ENCODE measurements at places on chromosomes 2 and 18.

- no peak for DNase-seq
Measured at GRCh38 chr2:231679908-231680284, 28.4 kb upstream of the PTMA start.

DNA sequence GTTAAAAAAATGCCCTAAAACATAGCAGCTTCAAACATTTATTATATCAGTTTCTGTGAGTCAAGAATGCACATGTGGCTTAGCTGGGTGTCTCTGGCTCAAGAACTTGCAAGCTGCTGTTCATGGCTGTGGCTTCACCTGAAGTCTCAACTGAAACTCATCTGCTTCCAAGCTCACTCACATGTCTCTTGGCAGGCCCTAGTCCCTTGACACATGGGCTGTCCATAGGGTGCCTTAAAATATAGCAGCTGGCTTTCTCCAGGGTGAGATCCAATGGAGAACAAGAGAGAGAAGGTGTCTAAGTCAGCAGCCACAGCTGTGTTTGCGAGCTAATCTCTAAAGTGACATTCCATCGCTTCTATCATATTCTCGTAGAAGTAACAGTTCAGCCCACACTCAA, 152.8 kb downstream of the DSEL start:
- DNase-seq, result no peak

DNA sequence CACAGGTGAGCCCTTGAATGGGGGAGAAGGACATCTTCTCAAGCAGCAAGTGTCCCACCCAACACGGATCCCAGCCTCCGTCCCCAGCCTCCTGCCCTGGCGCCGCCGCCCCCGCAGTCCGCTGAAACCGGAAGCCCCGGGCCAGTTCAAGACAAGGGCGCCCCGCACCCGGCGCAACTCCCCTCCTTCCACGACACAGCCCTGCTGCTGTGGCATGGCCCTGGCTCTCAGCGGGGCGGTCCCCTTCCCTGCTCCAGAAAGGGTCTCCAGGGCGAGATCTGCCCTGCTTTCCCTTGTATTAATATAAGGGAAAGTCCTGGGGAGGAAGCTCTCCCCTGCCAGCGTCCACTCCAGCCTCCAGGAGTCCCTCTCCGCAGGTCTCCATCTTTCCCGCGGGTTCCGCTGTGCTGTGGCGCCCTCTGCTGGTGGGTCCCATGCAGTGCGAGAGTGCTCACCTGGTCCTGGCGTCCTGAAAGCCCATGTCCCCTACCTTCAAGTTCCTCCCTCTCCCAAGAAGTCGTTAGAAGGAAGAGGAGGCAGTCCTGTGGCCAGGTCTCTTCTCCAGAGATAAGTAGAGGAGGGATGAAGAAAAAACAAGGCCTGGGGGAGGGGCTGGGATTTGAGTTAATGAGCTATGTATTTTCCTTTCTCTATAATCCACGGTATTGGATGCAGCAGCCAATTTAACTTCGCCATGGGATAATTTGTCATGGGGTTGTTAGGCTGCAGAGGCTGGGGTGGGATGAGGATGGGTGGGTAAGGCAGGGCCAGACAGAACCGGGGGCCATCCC, 176.0 kb downstream of the SMAD2 start:
- peak; percentile 12 for DNase-seq

- no peak for DNase-seq
Measured at GRCh38 chr2:27828305-27828704, 56.8 kb downstream of the MRPL33 start.

- DNase-seq, result no peak
Measured at GRCh38 chr18:3284501-3284900, 22.6 kb downstream of the MYL12B start.

DNA sequence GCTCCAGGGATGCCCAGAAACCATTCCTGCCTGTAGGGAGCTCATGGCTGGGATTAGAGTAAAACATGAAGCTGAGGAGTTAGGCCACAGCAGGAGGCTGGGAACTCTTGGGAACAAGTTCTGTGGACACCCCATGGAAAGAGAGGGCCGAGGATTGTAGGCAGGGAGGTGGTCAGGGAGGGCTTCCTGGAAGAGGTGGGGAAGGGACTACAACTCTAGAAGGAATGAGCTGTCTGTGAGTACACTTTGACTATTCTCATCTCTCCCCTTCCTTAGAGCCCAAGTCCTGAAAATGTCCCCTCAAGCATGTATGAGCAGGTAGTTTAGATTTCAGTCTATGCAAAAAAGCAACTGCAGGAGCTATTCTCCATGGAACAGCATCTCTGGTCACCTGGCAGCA, 139.9 kb upstream of the GLI2 start:
- no peak for DNase-seq

DNA sequence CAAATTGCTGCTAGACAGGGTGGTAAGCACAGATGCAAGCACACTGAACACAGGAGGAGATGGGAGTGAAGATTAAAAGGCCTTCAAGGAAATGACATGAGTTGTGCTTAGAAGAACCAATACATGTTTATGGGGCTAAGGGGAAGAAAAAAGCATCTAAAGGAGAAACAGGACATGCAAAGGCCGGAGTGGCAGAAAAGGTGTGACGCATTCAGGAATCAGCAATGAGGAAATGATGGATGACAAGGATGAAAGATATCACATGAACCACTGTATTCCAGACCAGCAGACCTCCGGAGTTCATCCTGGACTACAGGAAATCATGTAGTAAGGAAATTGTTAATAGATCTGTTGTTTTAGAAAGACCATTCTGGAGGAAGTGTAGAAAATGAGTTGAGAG, 42.8 kb downstream of the PPP4R1 start:
- DNase-seq, result no peak

- DNase-seq, result no peak
Measured at GRCh38 chr2:178043266-178043665, 29.3 kb downstream of the PDE11A start.

- DNase-seq, result no peak
Measured at GRCh38 chr2:20195431-20196033, 29.4 kb downstream of the SDC1 start.

DNA sequence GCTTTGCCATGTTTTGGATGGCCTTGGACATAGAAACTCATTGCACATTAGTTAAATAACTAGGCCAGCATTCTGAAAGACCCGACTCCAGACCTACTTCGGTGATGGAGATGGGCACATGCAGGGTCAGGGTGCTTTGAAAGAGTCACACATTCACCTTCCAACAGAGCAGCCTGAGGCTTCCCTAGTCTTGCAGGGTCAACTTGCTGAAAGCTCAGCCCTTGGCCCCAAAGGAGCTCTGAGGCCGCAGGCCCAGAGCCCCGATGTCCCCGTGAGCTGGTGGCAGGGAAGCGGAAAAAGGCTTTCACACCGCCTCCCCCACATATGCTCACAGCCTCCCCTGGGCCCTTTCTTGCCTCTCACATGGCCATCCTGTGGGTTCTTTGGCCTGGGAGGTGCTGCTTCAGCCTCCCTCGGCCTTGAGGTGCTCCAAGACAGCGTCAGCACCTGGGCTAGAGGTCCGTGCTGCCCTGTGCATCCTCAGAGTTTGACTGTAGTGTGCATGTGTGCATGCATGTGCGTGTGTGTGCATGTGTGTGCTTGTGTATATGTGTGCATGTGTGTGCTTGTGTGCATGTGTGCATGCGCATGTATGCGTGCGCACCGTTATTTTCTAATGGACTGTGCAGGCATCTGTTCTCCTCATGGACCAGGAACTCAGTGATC, 21.6 kb downstream of the LDLRAD4 start:
- DNase-seq, result no peak

- no peak for DNase-seq
Measured at GRCh38 chr18:26978812-26979341, 113.4 kb upstream of the AQP4 start.

GRCh38 chr2:224308272-224308911, 93.5 kb downstream of the FAM124B start:
- no peak for DNase-seq

DNA sequence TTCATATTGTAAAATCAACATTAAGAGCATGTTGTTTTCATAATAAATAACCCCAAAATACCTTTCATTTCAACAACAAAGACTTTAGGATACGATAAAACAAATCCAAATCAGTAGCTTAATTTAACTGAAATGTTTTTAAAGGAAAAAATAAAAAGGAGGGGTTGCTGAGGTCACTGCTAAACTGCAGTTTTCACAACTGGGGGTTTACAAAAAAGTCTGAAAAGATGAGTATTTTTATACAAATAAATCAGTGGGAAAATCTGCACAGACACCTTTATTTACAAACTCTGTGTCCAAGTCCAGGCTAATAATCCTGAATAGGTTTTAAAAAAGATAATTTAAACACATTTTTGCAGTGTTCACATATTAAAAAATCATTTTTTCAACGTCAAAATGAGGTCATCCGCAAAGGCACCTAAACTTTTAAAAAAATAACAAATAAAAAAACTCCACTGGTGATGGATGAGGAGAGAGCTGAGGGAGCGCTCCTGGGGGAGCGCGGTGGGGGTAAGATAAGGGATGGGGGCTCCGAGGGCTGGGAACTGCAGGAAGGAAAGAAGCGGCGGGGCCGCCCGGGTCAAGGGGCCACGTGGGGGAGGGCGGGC, 3.1 kb downstream of the DLX2 start:
- no peak for DNase-seq
